Regular cardiac myocyte (primary cell): ENCODE measurements at places on chromosomes 12 and 14. TPM values are rescaled to one million over a fixed set of nuclear protein-coding genes. Genes with fewer than 3 reads are reported as not detected.

The AQP5 gene
- total RNA-seq, result 0.19 TPM in 1 of 2 replicates, not detected in the other

The MYH6 gene
- not detected in 2 replicates for total RNA-seq

The TOMM20L gene
- total RNA-seq, result not detected in 2 replicates

The GALNT8 gene
- under 0.01 TPM in 2 replicates for total RNA-seq

The MAP1LC3B2 gene
- 0.28 and 0.58 TPM in 2 replicates for total RNA-seq

The ACRBP gene
- under 0.01 TPM in 1 of 2 replicates, not detected in the other for total RNA-seq

The KCNH5 gene
- under 0.01 and 0.19 TPM in 2 replicates for total RNA-seq

The MSRB3 gene
- 40.6 and 44.5 TPM in 2 replicates for total RNA-seq

The PLD4 gene
- under 0.01 TPM in 1 of 2 replicates, not detected in the other for total RNA-seq

The SLC6A13 gene
- total RNA-seq, result 0.19 and 0.28 TPM in 2 replicates
